ENCODE measurements at places on chromosomes 16 and 17. TPM values are rescaled to one million over a fixed set of nuclear protein-coding genes. Genes with fewer than 3 reads are reported as not detected.
A peak's percentile ranks its signal among the peaks of the same experiment; 100 is the strongest.

- no peak for DNase-seq
These were observed 85.5 kb downstream of the WWP2 start for GRCh38 chr16:69847643-69848042.

GRCh38 chr16:13448346-13448745 is 471.6 kb upstream of the ERCC4 start:
- DNase-seq = no peak

DNA sequence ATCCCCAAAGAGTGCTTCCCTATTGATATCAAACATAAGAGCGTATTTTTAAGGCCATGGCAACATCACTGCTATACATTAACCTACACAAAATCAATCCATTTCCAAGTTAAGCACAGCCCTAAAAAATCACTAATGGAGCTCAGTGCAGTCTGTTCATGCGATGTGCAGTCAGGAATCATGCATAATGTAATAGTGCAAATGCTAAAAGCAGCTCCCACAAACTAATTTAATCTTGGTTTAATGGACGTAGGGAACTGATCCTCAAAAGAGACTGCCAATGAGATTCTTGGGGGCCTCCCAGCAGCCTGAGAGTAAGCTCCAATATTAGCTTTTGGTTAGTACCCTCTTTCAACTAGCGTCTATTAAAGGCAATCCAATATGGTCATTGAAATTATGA is 245.9 kb downstream of the TOX3 start:
- peak; percentile 47 for DNase-seq

GRCh38 chr17:42699415-42699740 is 17.0 kb downstream of the CNTNAP1 start:
- no peak for DNase-seq

- DNase-seq = no peak
These were observed 112.4 kb downstream of the FTO start for GRCh38 chr16:53816211-53816836.

GRCh38 chr17:83193336-83194185 is 114.2 kb downstream of the METRNL start:
- no peak for DNase-seq

GRCh38 chr17:74768069-74768762 is 7.9 kb downstream of the NAT9 start:
- no peak for DNase-seq

DNA sequence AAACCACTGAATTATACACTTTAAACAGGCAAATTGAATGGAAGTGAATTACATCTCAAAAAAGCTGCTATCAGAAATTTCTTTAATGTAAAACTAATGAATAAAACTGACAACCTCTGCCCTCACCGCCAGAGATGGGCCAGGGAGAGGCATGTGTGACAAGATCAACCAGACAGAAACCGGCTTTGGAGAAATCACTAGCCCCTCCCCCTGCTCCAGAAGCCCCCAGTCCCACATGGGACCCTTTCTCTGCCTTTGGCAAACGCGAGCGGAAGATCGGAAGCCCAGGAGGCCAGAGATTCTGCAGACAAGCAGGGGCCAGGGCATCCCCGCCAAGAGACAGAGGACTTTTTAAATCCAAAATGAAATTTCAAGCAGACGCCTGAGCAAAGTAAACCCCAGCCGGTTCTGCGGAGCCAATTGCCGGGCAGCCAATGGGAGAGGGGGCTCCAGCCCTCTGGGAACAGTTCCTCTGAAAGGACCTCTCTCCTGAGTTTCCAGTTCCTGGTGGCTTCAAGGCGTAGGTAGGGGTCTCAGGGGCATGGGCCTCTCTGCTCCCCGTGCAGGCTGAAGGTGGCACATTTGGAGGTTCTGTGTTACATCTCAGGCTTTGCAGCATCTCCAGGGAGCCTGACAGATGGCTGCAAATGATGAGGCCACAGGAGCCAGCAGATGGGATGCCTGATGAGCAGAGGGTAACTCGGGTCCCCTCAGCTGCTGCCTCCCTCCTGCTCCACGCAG is 118.1 kb downstream of the GSG1L start:
- no peak for DNase-seq

The VAT1L gene
- 3.0 TPM for total RNA-seq

- DNase-seq = peak; percentile 97
These were observed 62.7 kb downstream of the GAS7 start for GRCh38 chr17:10135539-10136257.

DNA sequence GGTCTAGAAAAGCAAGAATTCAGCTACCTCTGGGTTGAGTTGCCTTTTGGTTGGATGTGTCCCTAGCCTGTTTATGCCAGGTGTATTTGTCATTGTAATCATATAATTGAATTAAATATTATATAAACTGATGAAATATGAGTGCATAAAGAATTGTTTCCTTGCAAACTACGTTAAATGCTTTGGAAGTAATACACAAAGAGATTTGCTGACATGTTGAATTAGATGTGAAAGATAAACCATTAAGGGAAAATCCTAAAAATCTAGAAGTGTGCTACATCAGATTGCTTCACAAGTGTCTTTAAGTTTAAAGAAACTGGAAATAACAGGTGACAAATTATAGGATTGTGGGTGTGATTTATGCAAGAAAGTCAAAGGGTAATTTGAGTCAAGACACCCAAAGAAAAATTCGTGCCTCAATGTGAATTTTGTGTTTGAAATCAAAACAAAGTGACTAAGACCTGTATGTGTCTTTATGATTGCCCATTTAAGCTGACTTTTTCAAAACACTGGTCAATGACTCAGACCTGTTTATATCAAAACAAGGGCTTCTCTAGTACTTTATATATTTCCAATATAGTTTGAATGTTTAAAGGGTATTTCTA is 5.1 kb upstream of the PYY start:
- no peak for DNase-seq

- DNase-seq = no peak
These were observed 20.3 kb downstream of the SERPINF1 start for GRCh38 chr17:1782171-1782567.

The CETP gene
- 0.19 TPM for total RNA-seq

DNA sequence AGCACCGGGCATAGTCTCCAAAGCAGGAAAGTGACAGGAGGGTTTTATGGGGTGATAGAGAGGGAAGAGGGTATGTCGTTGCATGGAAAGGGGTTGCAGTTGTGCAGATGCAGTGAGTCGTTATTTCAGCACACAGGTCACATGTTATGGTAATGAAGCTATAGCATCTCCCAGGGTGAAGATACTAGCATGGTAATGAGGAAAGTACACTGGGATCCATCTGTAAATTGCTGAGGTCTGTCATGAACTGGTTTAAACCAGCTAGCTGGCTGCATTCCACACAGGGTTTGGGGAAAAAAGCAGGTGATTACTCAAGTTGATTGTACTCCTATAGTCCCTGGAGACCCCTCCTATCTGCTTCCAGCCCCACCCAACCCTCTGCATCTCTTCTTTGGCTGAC is 11.7 kb downstream of the COX11 start:
- DNase-seq = no peak

- DNase-seq = no peak
These were observed 62.0 kb upstream of the NUDT7 start for GRCh38 chr16:77660311-77660710.

The WNT9B gene
- total RNA-seq = not detected

DNA sequence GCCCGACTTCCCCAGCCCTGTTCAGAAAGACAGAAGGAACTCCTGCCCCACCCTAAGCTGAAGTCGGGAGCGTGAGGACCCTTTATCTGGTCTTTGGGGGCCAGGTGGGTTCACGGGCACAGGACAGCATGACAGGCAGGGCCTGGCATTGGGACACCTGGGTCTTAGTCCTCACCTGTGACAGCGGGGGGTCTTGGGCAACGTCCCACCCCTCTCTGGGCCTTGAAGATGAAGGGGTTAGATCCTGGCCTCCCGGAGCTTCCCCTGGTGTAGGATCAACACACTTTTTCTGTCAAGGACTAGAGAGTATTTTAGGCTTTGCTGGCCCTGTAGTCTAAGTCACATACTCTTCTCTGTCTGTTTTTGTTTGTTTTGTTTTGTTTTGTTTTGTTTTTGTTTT is 65.1 kb downstream of the JPH3 start:
- DNase-seq = no peak

DNA sequence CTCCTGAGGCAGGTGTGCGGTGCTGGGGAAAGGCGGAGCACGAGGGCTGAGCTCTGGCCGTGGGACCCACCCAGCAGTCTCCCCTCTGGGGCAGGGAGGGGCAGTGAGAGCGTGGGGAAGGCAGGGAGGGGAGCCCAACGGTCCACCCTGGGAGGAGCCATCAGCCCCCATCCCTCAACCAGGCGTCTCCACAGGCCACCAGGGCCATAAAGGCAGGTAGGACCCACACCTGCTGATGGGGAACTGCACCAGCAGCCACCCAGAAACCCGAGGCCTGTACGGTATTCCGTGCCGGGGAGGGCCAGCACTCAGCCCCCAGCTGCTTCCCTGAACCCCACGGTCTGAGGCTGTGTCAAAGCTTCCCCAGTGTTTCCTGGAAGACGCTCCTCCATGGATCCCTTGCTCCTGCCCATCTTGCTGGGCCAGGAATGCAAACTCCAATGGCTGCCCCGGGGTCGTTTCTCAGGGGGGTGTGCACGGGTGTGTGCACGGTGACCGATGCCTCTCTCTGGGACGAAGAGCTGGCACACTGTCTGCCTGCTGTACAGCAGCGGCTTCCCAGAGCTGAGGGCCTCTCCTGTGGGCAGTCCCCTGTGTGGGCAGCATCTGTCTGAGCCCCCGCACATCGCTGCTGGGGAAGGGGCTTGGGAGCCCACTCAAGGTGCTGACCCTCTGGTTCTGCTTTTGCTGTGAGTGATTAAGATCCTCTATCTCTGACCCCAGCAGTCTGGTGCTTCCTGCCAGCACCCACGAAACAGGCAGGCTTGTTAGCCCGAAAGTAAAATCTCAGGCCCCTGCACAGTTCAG is 17.2 kb upstream of the METRNL start:
- DNase-seq = no peak

The CACNG3 gene
- total RNA-seq = not detected

- DNase-seq = peak; percentile 97
These were observed 1.9 kb downstream of the PMP22 start for GRCh38 chr17:15263206-15263579.

The TP53I13 gene
- total RNA-seq = 72.6 TPM

GRCh38 chr16:1610899-1611632 is 806 bp downstream of the IFT140 start:
- no peak for DNase-seq

GRCh38 chr16:67544844-67545664 is 16.4 kb downstream of the RIPOR1 start:
- peak; percentile 88 for DNase-seq

- no peak for DNase-seq
These were observed 153.3 kb downstream of the WWOX start for GRCh38 chr16:78252757-78253156.

DNA sequence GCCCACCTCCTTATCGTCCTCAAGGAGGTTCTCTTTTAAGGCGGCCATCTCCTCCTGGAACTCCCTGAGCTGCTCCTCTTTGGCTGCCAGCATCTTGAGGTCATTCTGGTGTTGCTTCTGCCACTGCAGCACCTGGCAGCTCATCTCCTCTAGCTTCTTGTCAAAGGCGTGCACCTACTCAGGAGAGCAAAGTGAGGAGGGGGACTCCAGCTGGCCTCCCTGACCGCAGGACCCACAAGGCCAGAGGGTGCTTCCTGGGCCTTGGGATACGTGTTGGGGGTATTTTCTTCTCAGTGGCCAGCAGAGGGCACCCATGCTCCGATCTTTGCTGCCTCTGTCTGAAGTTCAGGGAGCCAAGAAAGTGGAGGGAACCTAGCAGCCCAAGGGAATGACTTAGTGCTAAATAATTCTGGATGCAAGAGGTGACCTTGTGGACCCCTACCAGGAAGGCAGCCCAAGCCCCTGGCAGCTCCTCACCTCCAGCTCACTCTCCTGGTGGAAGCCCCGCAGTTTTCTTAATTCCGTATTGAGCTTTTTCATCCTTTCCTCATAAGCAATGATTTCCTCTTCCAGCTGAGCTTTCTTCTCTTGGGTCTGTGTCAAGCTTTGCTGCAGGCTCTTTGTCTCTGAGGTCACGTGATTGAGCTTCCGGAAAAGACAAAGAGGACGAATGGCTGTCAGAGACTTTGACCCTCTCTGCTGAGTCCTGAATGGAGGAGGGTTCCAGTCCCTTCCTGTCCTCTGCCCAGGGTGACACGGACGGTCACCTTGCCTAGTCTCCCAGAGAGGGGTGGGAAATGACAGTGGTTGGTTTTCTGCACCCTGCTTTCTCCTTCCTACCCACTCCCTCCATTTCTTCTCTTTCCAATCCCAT is 31.4 kb downstream of the DHX38 start:
- no peak for DNase-seq

DNA sequence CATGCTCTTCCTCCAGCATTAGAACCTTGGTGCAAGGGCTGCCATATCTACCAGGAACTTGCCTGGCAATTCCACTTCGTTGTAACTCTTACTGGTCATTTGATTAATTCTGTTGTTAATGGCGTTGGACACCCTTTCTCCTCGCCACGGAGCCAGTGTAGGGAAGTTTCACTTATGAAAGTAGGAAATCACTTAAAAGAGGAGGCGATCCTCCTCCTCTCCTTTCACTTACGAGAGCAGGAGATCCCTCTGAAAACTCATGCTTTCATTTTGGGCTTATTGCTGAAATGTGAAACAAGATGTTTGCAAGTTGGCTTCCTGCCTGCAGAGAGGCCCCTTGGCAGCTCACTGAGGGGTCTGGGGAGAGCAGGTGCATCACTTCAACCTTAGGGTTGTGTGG is 226.0 kb downstream of the SNX29 start:
- DNase-seq = no peak

- no peak for DNase-seq
These were observed 119.3 kb downstream of the STX8 start for GRCh38 chr17:9456330-9456729.

The NKD1 gene
- total RNA-seq = 64.6 TPM

All from esophagus muscularis mucosa (tissue), 4 donors.